CD8-positive, alpha-beta memory T cell (primary cell): ENCODE measurements at places on chromosomes 1 and 21. TPM values are rescaled to one million over a fixed set of nuclear protein-coding genes. Genes with fewer than 3 reads are reported as not detected.

Gene SNRNP40
- 120 TPM for total RNA-seq

Gene OR2T35
- total RNA-seq: not detected

Gene GCSAML
- total RNA-seq: 0.20 TPM

Gene ZNF593OS
- not detected for total RNA-seq

Gene KIF2C
- total RNA-seq: 41.4 TPM

Gene FAM72A
- 17.5 TPM for total RNA-seq

Gene G0S2
- 4.5 TPM for total RNA-seq

Gene TMPRSS15
- not detected for total RNA-seq

Gene SIPA1L2
- total RNA-seq: 10.0 TPM

Gene FAM72C
- total RNA-seq: 5.3 TPM

Gene PLXNA2
- total RNA-seq: 1.1 TPM

Gene BNIPL
- total RNA-seq: 1.3 TPM

Gene CRNN
- not detected for total RNA-seq

Gene GJA9
- total RNA-seq: not detected

Gene SERINC2
- 0.11 TPM for total RNA-seq

Gene KIF21B
- total RNA-seq: 37.5 TPM

Gene FCRL5
- not detected for total RNA-seq

Gene PAQR6
- 1.9 TPM for total RNA-seq

Gene PRXL2B
- total RNA-seq: 45.5 TPM

Gene TMEM240
- 0.33 TPM for total RNA-seq

Gene PGLYRP4
- not detected for total RNA-seq

Gene RNU1-1
- total RNA-seq: 1,300 TPM

Gene SPATA46
- total RNA-seq: not detected

Gene MATN1
- total RNA-seq: 0.59 TPM

Gene SAMD13
- 0.35 TPM for total RNA-seq

Gene SLAMF1
- 75.0 TPM for total RNA-seq

Gene ORC1
- 39.8 TPM for total RNA-seq

Gene DSCAM
- not detected for total RNA-seq

Gene IFT25
- 57.2 TPM for total RNA-seq
